LHCN-M2 (cell line): ENCODE measurements at places on chromosomes 5 and 9. TPM values are rescaled to one million over a fixed set of nuclear protein-coding genes. Genes with fewer than 3 reads are reported as not detected.

SRP19 gene
- total RNA-seq, result 59.2 and 80.4 TPM in 2 replicates

DNA sequence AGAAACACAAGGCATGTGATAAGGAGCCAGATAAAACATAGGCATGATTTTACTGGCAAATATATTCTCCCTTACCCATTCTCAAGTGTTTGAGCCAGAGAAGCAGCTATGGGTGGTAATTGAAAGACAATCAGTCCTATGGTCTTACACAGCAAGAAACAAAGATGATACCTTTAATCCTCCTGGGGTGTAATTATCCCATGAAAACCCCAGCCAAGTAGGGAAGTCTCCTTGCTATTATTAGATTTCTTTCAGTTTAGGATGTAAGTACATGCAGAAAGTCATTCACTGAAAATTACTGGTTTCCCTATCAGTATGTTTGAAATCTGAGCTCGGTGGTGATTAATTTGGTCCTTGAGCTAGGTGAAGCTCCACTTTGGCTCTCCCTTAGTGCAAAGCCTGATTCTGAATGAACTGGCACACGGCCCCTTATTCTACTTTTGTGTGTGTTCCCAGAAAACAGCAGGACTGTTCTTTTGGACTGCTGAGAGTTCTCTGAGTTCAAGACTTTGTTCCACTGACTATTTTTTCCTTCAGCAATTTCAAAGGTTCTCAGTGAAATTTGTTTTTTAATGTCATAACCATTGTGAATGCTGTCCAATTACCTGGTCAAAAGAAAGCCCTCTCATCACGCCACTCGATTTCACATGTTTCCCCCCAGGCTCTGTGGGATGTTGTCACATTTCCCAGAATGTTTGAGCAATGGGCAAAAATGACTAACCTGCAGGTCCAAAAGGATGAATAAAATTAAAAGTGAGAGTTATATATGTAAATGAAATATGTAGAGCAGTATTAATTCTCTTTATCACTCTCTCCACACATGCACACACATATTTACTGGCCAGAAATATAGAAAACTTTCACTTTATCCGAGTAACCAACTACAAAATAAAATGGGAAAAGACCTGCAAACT is 343.0 kb downstream of the RAB3C start:
- DNase-seq, result no peak

PAPPA gene
- 3.0 and 4.7 TPM in 2 replicates for total RNA-seq

LOX gene
- total RNA-seq, result 19.5 and 26.4 TPM in 2 replicates

EDIL3 gene
- 56.0 and 58.7 TPM in 2 replicates for total RNA-seq

C5 gene
- 3.6 and 4.0 TPM in 2 replicates for total RNA-seq

ZSWIM6 gene
- total RNA-seq, result 10.0 and 12.1 TPM in 2 replicates

- DNase-seq, result no peak
Observed at GRCh38 chr9:129489838-129490582, 130.9 kb downstream of the C9orf50 start.

MEGF9 gene
- total RNA-seq, result 7.5 and 9.4 TPM in 2 replicates

ST6GALNAC4 gene
- total RNA-seq, result 41.6 and 50.9 TPM in 2 replicates

DNA sequence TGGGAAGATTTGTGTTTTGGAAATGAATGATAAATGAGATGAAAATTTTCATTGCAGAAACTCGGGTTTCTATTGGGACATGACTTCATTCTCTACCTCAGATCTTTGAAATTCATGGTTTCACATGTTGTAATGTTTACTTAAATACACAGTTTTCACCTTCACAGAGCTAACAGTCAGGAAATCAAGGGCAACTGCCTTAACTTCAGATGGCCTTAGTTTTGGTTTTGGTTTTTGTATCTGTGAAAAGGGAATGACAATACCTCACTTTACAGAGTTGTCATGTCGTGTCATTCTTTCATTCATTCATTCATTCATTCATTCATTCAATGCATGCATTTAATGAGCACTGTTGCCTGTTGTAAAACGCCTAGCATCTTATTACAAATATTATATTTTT is 41.9 kb downstream of the NIM1K start:
- no peak for DNase-seq

DNAJC25 gene
- 9.0 and 12.9 TPM in 2 replicates for total RNA-seq

- DNase-seq, result no peak
Observed at GRCh38 chr9:134374301-134375010, 48.2 kb downstream of the RXRA start.

GRCh38 chr5:123874600-123875201 is 362.7 kb downstream of the CSNK1G3 start:
- peak; percentile 73 for DNase-seq

DNA sequence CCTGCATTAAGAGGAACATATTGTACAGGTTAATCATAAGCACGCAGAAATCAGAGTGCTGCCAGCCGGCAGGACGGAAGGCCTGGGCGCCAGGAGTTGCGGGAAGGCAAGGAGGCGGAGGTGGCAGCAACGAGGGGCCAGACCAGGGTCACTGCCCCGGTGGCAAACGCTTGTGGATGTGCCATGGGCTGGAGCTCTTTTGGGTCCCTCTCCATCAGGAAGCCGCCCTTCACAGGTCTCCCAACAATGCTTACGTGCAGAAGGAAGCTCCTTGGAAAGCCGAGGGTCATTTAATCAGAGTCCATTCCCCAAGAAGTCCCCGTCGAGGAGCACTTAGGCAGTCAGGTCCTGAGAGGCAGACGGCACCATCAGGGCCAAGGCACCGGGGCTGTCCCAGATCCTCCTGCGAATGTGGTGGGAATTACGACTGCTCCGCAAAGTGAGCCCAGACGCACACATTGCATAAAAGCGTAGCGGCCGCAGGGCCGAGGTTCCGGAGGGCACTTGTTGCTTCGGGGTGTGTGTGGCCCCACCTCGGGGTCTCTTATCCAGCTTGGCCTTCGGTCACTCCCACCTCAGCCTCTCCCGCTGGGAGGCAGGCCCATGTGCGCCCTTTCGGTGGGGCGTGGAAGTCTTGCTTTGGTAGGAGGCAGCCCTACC is 20.5 kb downstream of the MRPL36 start:
- DNase-seq, result no peak

DNA sequence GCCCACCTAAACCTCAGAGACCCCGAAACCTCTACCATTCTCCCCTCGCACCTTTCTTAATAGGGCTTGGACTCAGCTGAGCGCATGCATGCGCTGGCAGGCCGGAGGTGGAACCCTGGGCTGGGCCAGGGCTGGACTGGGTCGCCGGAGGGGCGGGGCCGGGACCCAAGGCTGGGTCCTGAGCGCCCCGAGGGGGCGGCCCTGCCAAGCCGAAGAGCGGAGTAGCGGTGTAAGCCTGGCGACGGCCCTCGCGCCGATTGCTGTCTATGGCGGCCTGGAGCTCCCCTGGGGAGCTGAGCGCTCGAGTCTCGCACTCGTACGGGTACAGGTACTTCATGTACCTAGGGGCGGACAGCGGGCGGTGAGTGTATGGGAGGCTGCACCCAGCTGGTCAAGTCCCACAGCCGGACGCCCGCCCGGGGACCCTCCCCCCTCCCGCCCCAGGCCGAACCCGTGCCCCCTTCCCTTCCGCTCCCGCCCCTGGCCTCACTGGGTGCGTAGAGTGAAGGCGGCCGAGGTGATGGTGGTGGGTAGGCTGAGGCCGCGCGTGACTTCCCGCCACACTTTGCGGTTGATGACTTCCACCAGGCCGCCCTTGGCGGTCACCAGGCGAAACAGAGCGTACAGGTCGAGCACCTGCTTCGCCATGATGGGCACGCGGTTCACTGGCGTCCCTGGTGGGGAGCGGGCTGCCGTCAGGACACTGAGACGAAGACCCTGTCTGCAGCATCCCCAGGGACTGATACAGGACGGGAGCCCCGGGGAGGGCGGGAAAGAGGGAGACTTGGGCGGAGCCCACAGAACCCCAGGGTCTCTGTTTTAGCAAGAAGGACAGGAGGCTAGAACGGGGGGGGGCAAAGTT is 3.3 kb upstream of the DCTN3 start:
- no peak for DNase-seq

- DNase-seq, result peak; percentile 42
Observed at GRCh38 chr9:86246752-86247161, 12.7 kb downstream of the C9orf153 start.

DNA sequence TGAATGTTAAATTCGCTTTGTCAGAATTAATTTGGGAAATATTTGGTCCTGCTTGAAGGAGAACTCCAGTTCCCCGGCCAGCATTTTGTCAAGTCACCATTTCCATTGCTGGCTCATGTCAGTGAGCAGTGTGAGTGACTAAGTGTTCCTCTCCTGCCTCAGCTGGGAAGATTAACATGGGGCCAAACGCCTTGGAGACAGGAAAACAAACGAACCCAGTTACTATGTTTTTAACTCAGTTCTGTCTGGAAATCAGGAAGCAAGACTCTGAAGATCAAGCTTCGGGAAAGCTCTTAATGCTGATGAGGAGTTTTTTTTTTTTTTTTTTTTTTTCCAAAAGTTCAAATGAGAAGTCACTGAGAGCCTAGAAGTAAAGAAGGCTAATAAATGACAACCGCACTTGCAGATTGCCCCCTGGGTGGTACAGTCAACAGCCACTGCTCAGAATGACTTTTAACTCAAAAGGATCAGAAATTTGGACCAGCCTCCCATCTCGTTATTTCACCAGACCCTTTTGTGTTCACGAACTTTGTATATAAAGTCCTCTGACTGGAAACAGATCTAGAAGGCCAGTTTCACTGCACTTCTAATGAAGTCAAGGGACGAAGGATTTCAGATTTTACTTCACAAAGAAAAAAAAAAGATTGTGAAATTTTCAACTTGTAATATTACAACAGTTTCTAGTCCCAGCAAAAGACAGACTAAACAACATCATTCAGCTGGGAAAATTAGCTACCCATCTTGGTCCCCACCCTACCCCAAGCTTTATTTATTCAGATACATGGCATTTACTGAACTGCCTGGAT is 121.3 kb downstream of the LHFPL2 start:
- DNase-seq, result peak; percentile 97

TAF11L5 gene
- not detected in 2 replicates for total RNA-seq

ADAM19 gene
- 71.8 and 89.1 TPM in 2 replicates for total RNA-seq

- DNase-seq, result no peak
Observed at GRCh38 chr9:109159583-109159982, 7.5 kb downstream of the FRRS1L start.

DNA sequence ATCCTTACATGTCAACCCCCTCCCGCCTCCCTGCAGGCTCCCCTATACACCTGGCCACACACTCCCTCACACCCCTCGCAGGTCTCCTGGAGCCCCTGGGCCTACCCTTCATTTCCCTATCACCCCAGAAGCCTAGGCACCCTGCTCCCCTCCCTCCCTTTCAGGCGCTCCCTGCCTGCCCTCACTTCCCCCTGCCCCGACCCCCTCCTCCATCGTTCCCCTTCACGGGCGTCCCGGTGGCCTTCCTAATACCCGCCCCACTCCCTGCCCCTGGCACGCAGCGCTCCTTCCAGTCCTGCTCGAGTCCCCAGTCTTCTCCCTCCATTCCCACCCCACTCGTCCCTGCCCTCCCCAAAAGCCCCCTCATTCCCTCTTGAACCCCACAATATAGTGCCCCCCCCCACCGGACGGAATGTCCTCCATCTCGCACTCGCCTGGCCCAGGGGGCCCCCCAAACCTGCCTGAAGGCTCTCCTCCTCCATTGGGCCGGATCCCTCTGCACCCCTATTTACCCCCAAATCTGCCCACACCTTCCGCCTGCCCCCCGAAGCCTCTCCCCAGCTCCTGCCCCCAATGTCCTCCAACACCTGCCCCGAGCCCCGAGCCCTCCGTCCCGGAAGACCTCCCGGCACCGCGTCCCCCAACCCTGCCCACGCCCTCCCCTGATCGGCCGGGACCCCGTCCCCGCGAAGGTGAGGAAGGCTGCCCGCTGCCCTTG is 746 bp downstream of the STRBP start:
- no peak for DNase-seq

GRCh38 chr5:154446195-154447088 is 645 bp downstream of the SAP30L start:
- peak; percentile 55 for DNase-seq

DNA sequence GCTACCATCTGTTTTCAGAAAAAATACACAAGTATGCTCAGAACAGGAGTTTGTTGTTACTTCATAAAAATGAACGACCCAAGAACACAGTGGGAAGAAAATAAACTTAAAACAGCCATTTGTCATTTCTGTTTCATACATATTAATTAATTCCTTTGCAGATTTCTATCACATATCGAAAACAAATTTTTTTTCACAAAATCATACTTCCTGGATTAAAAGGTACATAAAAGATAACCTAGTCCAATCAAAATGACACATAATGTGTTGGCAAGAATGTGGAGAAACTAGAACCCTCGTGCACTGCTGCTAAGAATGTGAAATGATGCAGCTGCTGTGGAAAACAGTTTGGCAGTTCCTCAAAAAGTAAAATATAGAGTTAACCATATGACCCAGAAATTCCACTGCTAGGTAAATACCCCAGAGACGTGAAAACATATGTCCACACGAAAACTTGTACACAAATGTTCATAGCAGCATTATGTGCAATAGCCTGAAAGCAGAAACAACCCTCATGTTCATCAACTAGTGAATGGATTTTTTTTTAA is 46.0 kb downstream of the MYO10 start:
- DNase-seq, result peak; percentile 92

DNA sequence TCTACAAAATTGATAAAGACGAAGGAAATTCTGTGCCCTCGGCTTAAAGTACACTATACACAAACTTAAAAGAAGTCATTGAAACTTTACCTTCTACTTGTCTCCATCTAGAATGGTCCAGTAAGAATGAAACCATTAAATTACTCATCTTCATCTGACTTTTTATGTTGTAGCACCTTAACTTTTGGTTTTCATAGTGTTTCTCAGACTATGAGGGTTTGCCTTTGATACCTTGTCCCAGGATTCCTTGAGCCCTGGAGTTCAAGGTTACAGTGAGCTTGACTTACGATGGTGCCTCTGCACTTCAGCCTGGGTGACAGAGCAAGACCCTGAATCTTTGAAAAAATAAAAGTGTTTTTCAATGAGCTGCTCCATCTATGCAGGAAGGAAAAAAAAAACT is 132.2 kb downstream of the CDC42SE2 start:
- DNase-seq, result no peak

CD72 gene
- total RNA-seq, result 1.2 and 1.4 TPM in 2 replicates

- DNase-seq, result no peak
Observed at GRCh38 chr5:65821966-65822365, 100.0 kb downstream of the NLN start.

SPINK5 gene
- not detected in 2 replicates for total RNA-seq

MSX2 gene
- 4.0 and 4.9 TPM in 2 replicates for total RNA-seq

GRCh38 chr9:74663439-74663838 is 166.3 kb downstream of the RORB start:
- no peak for DNase-seq
